ENCODE measurements at places on chromosomes 3 and 15.

DNA sequence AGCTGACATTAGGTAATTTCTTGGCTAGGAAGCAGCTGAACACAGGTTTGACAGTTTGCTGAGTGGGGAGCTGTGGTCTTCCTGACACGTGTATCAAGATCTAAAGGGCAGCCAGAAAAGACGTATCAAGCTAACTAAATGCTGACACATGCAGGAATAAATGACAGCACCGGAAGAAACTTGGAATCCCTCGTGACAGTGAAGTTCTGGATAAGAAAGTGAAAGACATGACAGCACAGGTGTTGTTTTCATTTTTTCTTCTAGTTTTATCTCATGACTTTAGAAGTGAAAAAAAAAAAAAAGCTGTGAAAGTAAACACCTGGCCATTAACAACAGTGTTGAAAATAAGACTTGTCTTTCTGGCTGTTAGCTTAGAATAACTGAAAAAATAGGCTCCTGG is 48.7 kb downstream of the FGF7 start:
- no peak for DNase-seq

DNA sequence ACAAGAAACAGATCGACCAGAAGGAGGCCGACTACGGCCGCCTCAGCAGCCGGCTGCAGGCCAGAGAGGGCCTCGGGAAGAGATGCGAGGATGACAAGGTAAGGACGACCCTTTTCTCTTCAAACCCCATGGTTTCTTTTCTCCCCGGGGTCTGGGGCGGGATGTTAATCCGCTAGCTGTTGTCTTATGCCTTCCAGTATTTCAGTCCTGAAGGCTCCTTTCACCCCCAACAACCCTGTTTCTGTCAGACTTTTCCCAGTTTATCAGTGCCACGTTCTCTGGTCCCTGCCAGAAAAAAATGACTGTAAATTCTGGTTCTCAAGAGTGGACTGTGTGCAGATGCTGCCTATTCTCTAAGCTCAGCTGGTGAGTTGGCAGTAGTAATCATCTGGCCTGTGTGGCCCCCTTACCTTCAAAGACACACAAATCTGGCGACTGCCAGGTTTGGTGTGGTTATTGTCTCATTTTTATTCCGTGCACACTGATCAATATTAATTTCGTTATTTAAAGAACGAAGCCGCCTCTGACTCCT is 806 bp downstream of the GOLM2 start:
- DNase-seq = peak; percentile 8

DNA sequence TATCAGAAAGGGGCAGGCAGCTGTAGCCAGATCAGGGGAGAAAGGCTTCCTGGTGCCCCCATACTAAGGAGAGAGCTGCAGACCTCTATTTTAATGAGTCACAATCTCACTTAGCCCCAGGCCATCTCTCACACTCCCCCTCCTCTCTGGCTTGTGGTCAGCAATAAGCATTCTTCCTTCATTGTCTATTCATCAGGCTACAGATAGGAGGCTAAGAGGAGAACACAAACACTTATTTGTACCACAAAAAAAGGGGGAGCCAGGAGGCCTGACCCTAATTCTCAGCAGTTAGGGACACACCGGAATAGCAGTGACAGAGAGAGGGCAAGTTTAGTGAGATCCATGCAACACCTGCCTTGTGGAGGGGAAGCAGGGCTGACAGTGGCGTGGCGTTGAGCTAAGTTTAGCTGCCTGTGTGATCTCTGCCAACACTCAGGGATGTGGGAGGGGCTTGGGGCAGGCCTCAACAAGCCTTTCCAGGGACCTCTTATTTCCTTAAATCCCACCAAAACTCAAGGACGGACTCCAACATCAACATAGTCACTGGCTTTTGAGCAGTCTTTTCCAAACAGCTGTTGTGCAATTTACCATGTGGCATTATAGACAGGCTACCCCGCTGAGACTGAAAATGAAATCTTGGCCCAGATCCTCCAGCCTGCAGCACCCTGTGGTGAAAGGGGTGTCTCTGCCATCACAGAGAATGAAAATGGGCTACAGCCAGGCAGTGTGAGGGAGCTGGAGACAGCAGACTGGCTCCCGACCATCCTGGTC is 191.9 kb upstream of the TSC22D2 start:
- no peak for DNase-seq

GRCh38 chr15:69797051-69797595 is 300.6 kb downstream of the TLE3 start:
- no peak for DNase-seq

DNA sequence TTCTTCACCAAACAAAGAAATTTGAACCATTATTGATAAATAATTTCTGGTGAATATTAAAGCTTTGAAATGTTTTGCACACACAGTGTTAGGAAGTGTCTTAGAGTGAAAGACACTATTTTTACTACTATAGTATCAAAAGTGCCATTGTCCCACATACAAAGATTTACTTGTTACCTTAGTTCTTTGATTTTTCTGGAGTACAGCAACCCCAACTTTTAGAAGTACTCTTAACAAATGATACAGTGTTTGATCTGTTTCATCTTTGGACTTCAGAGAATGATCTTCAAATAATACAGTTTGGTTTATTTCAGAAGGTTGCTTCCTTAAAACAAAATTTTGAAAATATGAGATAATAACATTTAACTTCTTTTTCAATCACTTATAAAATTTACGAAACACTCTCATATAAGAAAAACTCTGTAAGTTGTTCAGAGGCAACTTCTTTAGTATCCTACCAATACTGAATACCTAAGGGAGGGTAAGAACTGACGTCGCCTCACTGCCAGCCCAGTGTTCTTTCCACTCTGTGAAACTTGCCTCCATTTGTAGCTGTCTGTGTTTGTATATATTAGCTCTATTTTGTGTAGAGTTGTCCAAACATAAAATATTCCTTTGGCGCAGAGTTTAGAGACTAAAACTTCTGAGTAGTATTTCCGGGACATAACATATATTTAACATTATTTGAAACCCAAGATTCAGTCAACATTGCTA is 464.2 kb downstream of the LPP start:
- DNase-seq = no peak

- peak; percentile 27 for DNase-seq
Observed at GRCh38 chr3:170499562-170500156, 81.0 kb downstream of the CLDN11 start.

DNA sequence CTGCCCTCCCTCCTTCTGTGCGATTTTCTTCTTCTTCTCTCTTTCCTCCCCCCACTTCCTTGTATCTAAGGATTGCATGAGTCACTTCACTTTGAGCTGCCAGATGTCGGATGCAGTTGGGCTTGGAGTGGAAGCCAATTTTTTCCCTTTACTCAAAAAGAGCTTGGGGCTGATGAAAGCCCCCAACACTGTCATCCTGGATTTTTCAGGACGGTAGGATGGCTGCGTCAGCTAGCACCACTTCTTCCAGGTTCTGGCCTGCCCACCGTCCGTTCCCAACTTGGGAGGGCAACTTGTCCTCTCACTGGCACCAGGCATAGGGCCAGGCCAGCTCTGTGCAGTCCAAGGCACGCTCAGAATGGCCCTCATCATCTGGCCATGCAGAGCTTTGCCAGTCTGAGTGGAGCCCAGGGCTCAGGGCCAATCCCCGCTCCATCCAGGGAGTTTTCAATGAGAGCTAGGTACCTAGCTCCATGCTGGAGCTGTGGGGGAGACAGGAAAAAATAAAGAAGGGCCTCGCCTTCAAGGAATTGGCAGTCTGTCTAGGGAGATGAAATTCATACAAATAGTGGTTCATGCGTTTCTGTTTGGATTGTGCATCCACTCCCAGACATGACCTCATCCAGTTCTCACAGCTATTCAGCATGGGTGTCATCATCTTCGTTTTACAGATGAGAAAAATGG is 47.7 kb upstream of the INSYN1 start:
- DNase-seq = no peak

- DNase-seq = no peak
Observed at GRCh38 chr15:66706840-66707239, 4.8 kb downstream of the SMAD6 start.

GRCh38 chr3:117920253-117920898 is 1114.3 kb downstream of the IGSF11 start:
- DNase-seq = no peak

DNA sequence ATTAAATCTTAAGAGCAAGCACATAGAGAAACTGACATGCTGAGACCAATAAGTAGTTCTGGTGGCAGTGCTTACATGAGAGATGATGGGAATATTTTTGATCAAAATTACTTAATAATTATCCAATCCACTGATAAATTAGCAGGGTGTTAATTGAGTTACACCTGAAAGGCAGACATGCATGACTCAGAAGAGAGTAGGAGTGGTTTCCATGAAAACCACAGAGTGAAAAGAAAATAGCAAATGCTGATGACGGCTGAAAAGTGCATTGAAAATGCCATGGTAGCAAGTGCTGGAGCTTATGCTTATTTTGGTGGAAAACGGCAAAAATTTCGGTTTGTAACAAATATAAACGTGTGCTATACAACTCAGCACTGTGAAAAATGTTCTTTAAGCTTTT is 267.8 kb upstream of the LRRN1 start:
- DNase-seq = no peak

GRCh38 chr15:52496776-52497470 is 31.8 kb downstream of the MYO5A start:
- DNase-seq = peak; percentile 76

GRCh38 chr15:59801649-59802048 is 112.5 kb upstream of the BNIP2 start:
- no peak for DNase-seq

GRCh38 chr15:73745073-73745472 is 8.1 kb downstream of the INSYN1 start:
- DNase-seq = no peak

- DNase-seq = no peak
Observed at GRCh38 chr3:141686466-141687291, 51.4 kb upstream of the RNF7 start.

GRCh38 chr3:76638006-76638405 is 401.9 kb upstream of the ROBO2 start:
- DNase-seq = no peak

DNA sequence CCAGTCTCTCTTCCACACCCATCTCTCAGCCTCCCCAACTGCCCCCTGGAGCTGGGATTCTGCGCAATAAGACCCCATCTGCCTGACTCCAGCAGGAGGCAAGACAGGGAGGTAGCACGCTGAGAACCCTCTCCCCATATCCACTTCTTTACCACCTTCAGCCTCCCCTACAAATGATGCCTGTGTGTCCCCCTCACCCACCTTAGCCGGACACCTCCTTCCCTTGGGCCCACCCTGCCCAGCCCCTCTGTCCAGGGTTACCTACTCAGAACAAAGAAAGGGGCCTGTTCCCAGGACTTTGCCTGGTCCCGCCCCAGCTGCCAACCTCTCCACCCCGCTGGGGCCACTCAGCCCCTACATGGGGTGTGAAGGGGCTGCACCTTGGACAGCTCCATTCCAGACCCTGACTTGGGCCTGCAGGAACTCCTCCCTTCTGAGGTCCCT is 40.8 kb upstream of the ATP2B2 start:
- no peak for DNase-seq

GRCh38 chr3:158105710-158106253 is 438 bp downstream of the SHOX2 start:
- no peak for DNase-seq

DNA sequence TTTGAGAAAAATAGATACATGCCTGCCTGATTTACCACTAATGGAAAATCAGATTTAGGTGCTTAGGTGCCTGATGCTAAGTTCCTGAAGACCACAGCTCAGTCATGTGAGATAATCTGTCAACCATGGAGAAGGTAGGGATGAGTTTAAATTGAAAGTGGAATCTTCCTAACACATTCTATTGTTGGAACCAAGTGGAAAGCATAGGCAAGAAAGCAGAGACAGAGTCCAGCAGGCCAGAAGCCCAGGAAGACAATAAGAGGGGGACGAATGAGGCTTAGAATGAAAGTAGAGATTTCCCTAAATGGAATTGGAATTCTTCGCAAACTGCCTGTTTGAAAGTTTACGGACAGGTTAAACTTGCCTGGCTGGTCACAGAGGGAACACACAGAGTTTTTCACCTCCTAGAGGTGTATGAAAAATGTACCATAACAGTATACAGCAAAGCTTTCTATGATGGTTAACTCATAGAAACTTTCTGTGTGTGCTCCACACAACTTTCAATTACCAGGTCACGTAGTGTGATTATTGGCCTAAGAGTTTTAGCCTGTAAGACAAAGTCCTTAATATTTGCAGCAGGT is 453.8 kb upstream of the KCNMB2 start:
- DNase-seq = no peak
